ENCODE measurements at places on chromosomes 3 and 15.

DNA sequence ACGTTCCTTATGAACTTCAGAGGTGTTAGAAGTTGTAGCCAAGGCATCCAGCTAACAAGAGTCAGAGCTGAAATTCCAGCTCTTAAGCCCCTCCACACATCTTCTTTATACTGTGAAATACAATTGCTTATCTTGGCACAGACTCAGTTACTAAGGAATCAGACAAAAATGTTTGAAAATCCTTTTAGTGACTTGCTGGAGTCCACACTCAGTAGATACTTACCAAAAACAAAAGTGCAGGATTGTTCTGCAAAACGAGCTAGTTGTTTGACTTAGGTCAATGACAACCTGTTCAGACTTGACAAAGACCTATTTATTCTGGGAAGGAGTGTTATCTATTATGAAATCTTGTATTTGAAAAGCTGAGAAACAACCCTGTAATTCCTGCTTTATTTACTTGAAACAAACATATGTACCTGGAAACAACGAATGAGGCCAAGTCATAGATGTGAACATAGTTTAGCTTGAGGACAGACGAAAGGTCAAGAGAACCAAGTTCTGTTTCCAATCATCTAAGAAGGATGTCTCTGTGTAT, 38.5 kb downstream of the B3GNT5 start:
- DNase-seq: no peak

DNA sequence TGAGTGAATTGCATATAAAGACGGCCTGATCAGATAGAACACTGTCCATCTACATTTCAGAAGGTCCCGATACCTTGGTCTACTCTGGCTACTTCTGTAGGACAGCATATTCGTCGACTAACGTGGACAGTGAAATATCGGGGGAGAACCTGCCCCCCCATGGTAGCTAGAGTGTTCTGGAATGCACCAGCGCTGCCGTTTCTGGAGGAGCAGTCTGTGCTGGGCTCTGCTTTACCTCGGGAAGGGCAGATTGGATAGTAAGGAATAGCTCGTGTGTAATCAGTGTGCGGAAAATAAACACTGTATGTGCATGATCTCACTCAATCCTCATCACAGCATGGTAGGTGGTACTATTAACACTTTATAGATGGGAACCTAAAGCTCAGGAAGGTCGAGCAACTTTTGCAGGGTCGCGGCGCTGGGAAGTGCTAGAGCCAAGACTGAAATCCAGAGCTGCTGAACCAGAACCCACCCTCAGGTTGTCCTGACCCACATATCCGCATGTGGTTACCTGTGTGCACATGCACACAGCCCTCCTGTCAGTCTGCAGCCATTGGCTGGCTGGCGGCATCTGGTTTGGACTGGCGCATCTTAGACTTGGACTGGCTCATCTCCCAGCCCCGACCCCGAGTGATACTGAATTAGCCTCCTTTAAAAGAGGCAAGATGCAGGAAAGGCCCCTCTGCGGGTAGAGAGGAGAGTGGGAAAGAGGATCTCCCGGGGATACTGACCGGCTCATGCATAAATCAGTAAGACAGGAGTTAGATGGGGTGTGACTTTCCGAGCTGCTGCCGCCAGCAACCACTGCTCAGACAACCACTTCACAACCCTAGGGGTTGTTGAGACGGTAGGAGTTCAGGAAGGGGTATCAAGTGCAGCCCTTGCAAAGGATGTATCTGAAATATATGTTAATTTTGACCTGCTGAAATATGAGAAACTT, 155.0 kb upstream of the BHLHE40 start:
- DNase-seq: no peak

- no peak for DNase-seq
These were observed 1.1 kb downstream of the CMTM8 start for GRCh38 chr3:32239307-32240158.

DNA sequence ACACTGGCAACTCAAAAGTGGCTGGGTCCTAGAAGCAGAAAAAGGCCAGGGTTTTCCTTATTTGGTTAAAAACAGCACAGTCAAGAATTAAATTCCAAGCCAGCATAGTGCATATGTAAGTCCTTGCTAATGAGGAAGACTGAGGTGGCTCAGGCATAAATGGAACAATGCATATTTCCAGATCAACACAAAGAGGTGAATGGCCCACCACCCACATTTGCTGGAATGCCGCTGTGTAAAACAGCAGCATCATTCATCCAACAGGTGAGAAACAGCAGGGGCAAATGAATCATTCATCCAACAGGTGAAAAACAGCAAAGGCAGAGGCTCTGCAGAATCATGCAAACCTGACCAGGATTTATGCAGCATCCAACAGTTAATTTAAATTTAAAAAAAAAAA, 32.9 kb downstream of the GPR176 start:
- DNase-seq: no peak

DNA sequence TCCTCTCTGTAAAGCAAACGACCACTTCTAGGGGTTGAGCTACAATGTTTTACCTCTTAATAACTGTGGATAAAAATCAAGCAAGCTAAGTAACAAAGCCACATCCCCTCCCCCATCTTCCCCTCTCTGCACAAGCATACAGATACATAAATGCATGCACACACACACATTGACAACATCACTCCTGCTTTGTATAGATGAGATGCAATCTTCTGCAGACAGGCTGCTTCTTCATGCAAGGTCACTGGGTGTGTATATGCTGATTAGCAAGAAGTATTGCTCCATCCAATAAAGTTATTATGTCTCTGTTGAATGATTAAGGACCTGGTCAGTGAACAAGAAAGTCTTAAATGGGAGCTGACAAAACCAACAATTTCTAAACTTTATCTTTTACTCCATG, 8.8 kb upstream of the ATP11B start:
- no peak for DNase-seq

DNA sequence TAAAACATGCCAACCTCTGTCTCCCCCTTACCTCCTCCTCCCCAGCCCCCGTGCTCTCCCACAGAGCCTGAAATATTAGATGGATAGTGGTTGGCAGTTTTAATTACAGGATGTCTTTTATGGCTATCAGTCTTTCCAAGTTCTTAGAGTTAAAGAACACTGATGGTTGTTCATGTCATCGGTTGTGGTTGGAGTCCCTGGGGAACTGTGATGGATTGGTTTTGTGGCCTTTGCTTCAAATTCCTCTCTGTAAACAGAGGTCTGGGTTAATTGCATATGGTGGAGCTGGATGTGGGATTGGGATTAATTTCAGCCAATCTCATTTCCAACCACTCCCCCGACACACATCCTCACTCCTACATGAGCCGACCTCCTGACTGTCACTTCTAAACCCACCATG, 164.5 kb upstream of the PROK2 start:
- no peak for DNase-seq

DNA sequence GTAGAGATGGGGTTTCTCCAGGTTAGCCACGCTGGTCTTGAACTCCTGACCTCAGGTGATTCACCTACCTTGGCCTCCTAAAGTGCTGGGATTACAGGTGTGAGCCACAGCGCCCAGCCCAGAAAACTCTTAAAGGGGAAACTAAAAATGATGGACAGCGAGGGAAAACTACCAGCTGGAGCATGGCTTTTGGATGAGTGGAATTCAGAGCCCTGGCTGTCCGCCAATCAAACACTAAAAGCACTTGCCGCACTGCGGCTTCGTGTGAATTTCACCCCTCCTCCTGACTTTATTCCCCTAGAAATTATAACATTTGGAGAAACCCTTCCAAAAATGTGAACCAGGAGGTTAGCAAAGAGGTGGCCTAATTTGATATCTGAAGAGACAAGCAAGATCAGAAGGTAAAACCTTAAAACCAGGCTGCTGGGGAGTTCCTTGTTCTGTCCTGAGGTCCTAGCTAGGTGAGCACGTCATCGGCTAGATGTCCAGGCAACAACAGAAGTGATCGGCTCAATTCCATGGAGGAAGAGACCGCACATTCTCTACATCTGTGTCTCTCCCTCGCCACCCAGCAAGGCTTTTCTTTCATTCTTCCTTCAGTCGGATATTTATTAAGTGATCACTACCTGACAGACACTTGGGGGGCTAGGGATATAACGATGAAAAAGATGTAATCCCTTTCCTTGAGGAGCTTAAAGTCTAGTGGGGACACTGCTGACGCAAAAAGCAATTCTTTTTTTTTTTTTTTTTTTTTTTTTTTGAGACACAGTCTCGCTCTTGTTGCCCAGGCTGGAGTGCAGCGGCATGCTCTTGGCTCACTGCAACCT, 1.7 kb downstream of the TM4SF19 start:
- no peak for DNase-seq

DNA sequence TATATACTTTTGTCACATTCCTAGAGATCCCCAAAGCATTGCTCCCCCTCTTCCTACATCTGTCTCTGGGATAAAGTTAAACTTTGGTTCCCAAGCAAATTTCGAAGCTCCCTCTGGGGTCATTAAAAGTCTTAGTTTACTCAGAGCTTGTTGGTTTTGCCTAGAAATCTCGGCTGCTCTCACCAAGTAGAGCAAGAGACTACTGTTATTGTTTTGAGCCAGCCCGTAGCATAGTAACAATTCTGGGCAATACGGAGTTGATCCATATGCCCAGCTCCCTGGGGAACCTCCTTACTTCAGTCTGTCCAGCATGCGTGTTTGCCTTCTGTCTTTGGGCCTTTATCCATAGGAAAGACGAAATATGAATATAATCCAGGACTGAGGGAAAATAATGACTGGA, 10.0 kb upstream of the P3H2 start:
- DNase-seq: no peak

- no peak for DNase-seq
These were observed 89.1 kb downstream of the LRRC28 start for GRCh38 chr15:99340347-99340746.

- no peak for DNase-seq
These were observed 6.3 kb downstream of the CCNB2 start for GRCh38 chr15:59111251-59111650.

DNA sequence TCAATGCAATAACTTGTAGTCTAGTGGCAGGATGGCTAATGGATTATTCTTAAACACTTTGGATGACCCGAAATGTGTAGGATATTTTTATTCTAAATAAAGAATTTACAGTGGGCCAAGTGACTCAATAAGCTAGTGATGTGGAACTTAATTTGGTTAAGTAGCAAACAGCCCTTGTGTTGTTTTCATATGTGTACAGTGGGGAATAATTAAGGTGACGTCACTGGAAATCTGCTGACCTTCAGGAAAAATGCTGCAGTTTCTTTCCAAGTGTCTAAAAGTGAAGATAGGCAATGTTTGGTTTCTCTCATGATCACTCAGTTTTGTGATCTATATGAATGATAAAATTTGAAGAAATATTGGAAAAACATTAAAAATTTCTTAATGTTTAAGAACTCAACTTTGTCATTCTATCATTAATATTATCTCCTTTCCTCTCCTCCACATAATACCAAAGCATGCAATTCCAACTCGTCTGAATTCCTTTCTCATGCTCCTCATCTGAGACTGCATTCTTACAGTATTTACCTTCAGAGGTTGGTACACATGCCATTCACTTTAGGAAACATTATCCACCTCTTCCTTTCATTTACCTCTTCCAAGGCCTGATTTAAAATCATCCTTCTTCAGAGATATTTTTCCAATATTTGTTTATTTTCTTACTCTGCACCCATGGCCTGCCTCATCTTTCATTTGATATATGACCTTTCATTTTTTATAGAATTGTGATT, 414.6 kb upstream of the ARPP21 start:
- DNase-seq: no peak

GRCh38 chr3:150083655-150084042, 113.0 kb upstream of the PFN2 start:
- DNase-seq: no peak

GRCh38 chr3:71728632-71729342, 3.6 kb upstream of the EIF4E3 start:
- no peak for DNase-seq

DNA sequence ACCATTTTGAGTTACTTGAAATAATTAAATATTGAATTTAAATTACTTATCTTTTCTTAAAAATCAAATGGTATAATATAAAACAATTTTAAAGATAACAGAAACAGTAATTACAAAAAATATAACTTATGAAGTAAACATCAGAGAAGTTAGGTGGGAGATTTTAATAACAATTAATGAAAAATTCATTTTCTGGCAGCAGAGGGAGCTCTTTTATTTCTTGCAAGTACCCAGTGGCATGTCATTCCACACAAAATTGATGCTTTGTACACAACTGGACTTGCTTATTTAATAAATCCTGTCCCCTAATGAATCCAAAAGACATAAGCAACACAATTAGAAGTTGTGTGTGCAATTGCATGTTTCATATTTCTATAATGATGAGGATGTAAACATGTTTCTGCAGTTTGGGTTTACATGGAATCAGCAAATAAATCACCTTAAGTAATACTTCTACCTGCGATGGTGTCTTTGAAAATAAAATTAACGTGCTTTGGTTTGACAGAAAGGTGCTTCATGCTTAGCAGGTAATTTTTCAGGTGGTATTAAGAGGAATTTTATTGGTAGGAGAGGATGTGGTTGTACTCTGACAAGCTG, 861.3 kb downstream of the ZPLD1 start:
- no peak for DNase-seq

- DNase-seq: no peak
These were observed 19.7 kb downstream of the ANKRD63 start for GRCh38 chr15:40263024-40263754.

GRCh38 chr3:127490271-127491023, 100.1 kb downstream of the TPRA1 start:
- DNase-seq: no peak

DNA sequence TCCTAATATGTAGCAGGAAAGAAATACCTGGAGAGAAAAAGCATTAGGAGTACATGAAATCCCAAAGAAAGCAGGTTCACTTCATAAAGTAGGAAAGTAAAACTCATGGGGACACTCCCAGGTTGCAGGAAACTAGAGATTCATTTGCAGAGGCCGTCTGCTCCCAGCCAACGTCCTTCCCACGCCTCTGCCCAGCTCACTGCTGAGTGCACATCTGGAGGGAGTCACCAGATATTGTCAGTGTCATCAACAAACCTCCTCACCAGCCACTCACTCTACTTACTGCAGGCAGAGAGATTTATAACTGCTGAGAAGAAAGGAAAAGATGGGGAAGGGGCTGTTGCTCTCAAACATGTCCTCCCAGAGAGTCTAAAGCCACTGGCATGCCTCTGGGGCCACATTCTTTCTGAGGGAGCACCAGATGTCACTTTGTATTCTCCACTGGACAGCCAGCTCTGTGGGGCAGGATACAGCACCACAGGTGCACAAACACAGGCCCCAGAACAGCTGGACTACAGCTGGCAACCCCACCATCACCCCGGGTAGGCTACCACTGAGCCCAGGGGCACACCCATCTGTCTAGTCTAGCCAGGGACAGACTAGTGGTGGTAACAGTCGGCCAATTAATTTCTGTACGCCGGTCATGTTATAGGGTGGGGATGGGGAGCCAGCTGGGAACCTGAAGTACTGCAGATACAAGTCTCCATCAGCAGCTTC, 64.5 kb downstream of the NPTN start:
- no peak for DNase-seq

DNA sequence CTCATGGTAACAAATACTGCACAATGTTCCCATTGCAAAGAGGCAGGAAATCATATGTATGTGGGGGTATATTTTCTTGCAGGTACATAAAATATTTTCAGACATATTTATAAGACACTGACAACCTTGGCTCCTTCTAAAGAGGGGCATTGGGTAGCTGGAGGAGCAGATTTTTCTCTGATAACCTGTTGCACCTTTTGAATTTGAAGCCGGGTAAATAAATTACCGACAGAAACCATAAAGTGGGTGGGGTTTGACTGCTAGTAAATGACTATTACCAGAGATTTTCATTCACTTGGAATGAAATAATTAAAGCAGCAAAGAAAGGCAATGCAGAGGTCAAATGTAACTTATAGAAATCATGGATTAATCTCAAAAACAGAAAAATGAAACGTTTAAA, 19.2 kb downstream of the LHFPL4 start:
- no peak for DNase-seq

Measured in stimulated activated CD8-positive, alpha-beta memory T cell treated with anti-CD3 and anti-CD28 coated beads, Interleukin-7, amount 100 ng/mL, for 1 hour (primary cell).